ENCODE measurements at places on chromosomes 3 and 15. TPM values are rescaled to one million over a fixed set of nuclear protein-coding genes. Genes with fewer than 3 reads are reported as not detected.

GRCh38 chr3:102736288-102736974, 301.6 kb downstream of the ZPLD1 start:
- no peak overlapping the region for H3K4me3 ChIP-seq
- H3K27me3 ChIP-seq, result no peaks in the 10 kb centered on the region
- H3K4me1 ChIP-seq, result peaks cover 2% of the 10 kb centered on the region
- DNase-seq, result no peak
- no peak overlapping the region for H3K27ac ChIP-seq
- no peaks in the 10 kb centered on the region for H3K36me3 ChIP-seq

The HAUS2 gene
- total RNA-seq, result 22.2 TPM

GRCh38 chr3:21142949-21143348, 608.1 kb downstream of the ZNF385D start:
- no peak overlapping the region for H3K4me3 ChIP-seq
- no peak for DNase-seq
- no peaks in the 10 kb centered on the region for H3K36me3 ChIP-seq
- no peaks in the 10 kb centered on the region for H3K4me1 ChIP-seq

DNA sequence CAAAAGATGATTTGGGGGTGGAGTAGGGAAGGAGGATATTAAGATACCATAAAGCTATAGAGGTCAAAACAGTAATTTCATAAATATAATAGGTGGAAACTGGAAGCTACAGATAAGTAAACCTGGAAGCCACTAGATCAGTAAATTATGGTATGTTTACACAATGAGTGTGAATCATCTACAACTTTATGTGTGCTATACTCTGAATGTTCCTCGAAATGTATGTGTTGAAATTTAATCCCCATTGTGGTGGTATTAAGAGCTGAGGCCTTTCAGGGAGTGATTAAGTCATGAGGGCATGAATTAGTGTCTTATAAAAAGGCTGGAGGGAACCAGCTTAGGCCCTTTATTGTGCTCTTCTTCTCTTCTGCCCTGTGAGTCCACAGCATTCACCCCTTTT, 25.2 kb downstream of the EOMES start:
- H3K36me3 ChIP-seq, result no peaks in the 10 kb centered on the region
- peaks cover 2% of the 10 kb centered on the region for H3K4me1 ChIP-seq
- no peaks in the 10 kb centered on the region for H3K27me3 ChIP-seq
- H3K4me3 ChIP-seq, result no peak overlapping the region
- H3K27ac ChIP-seq, result no peak overlapping the region
- no peak for DNase-seq

Data from T-helper 17 cell (primary cell).